CD4-positive, CD25-positive, alpha-beta regulatory T cell (primary cell): ENCODE measurements at places on chromosomes 5 and 9.

- no peak for DNase-seq
Measured at GRCh38 chr9:5191985-5192384, 6.5 kb upstream of the INSL6 start.

DNA sequence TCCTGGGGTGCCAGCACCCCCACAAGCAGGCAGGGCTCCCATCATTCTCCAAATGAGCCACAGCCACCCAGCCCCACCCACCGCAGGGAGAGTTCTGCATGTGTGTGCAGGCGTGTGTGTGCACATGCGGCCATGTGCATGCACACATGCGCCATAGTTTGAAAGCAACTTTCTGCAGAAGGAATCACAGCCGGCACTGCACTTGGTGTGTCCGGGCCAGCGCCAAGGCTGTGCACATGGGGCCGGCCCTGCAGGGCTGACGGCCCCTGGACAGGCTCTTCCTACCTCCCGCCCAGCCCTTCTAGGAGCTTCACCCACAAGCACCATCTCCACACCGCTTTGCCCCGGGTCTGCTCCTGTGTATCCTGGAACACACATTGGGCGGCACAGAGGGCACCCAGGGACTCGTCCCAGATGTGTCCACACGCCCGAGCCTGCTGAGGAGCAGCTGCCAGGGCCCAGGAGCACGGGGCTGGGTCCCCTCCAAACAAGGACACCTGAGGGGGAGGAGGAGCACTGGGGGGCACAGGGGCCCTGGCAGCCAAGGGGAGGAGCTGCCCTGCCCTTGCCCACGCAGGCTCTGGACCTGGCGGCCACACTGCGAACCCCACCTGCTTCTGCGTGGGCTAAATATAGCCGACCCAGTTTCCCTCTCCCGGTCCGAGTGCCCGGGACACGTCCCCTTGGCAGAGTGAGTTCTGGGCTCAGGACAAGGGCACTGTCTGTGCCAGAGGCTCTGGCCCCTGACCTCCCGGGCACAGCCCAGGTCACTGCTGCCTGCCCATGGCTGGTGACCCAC lies 19.1 kb downstream of the TPPP start:
- no peak for DNase-seq

DNA sequence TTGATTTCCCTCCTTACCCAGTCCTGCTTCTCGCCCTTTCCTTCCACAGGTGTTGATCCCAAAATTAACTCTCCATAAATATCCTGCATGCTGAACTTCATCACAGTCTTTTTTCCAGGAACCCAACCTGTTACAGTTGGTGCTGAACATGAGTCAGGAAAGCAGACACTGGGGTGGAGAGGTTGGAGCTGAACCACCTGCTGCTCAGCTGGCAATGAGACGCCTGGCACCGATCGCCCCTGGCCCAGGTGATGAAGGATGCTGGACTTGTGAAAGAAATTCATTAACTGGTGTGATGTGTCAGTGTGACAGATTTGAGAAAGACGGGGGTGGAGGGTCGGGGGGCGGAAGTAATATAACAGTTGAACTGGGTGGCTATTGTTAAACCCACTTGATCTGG lies 30.6 kb downstream of the CPLX2 start:
- DNase-seq: no peak

GRCh38 chr5:29994519-29994918 lies 1199.0 kb upstream of the CDH6 start:
- DNase-seq: no peak

DNA sequence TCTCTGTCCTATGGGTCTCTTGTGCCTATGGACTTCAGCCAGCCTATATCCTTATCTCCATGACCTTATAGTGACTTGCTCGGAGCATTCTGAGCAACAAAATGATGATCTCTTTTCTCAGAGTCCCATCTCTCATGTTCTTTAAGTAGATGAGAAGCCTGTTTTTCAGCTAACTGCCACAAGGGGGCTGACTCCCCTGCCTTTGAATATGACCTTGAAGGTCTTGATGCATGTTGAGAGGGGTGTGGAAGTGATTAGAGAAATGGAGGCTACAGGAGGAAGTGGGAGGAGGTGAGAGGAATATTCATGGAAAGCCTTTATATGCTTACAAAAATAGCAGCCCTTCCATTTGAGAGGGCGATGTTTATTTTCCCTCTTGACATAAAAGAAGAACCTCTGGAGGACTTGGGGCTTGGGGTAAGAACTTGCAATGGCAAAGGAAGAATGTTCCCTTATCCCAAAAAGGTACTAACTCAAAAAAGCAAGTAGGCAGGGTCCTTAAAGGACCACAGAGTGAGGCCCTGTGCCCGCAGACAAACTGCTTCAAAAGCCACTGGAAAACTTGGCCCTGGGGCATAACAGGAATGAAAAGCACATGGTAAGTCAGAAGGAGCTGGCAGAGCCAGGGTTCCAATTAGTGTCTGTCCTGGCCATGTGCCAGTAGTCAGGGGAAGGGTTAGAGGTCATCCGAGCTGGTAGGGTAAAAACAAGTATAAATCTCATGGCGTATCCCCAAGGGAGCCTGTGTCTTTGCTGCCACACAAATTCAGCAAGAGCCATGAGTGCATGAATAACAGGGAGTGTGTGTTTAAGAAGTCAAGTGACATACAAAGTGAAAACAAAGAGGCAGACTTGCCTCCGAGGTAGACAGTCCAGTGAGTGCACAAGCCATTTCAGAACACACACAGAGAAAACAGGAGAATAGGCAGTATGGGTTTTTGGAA lies 39.1 kb downstream of the FGD3 start:
- peak; percentile 40 for DNase-seq

DNA sequence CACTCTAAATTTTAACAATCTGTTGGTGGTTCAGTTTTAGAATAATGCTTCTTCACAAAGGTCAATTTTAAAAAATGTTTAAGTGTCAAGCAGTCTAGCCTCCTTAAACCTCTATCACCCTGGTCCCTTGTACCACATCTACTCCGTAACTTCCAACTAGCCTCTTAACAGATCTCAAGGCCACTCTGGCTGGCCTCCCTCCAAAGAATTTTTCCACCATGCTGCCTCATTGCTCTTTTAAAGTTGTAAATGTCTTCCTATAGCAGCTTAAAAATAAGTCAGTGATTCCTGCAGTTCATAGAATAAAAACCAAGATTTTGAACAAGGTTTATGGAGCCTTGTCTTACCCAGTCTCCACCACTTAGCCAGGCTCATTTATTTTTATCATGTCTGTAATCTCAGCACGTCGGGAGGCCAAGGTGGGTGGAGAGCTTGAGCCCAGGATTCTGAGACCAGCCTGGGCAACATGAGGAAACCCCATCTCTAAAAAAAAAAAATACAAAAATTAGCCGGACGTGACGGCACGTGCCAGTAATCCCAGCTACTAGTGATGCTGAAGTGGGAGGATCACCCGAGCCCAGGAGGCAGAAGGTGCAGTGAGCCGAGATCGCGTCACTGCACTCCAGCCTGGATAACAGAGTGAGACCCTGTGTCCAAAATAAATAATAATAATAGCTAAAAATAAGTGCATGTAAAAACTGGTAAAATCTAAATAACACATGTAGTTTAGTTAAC lies 924.9 kb upstream of the DMAC1 start:
- DNase-seq: no peak

GRCh38 chr5:138762110-138762509 lies 8.9 kb downstream of the CTNNA1 start:
- no peak for DNase-seq

DNA sequence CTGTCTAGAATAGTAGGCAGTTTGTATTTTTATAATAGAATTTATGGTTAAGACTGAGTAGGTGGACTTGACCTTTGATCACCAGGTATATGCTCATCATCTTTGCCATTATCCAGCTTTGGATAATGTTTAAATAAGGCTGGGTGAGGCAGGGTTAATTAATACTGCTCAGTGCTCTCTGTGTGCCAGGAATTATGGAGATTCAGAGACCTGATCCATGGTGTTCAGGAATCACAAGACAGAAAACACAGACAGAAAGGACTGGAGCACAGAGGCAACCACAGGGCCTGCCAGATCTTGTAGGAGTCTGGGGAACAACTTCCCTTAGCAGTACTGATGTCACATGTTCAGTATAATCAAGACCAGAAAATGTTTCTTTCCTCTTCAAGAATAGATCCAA lies 186.3 kb upstream of the ADCY2 start:
- DNase-seq: no peak

DNA sequence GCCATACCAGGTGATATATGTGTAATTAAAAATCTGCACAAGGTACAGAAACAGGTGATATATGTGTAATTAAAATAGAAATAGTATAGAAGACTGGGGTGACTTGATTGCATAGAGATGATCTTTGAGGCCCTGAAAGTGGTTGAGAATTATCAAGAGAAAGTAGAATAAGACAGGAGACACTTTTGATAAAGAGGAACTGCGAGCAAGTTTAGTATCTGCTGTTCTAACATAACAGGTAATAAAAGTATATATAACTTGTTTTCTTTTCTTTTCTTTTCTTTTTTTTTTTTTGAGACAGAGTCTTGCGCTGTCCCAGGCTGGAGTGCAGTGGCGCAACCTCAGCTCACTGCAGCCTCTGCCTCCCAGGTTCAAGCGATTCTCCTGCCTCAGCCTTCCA lies 5.4 kb downstream of the SNX2 start:
- no peak for DNase-seq

DNA sequence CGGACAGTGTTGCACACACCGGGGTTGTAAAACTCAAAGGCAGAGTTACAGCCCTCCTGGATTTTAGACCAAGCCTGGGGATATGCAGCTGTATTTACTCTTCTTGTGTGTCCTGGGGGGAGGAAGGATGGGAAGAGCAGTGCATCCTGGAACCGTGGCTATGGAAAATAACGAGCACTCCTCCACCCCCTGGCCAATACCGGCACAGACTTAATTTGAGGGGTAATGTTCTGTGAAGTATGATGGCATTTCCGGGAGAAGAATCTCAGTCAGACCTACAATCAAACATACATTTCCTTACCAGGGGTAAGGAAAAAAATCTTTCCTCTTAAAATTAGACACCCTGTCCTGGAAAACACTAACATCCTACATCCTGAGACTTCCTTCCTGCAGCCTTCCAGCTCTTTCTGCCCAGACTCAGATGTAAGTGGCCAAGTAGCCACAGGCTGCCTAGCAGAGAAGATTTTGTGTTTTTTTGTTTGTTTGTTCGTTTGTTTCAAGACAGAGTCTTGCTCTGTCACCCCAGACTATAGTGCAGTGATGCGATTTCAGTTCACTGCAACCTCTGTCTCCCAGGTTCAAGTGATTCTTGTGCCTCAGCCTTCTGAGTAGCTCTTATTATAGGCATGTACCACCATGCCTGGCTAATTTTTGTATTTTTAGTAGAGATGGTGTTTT lies 11.0 kb upstream of the ERMP1 start:
- no peak for DNase-seq

GRCh38 chr5:43336159-43336558 lies 22.9 kb upstream of the HMGCS1 start:
- no peak for DNase-seq

GRCh38 chr5:39599721-39600431 lies 175.1 kb upstream of the DAB2 start:
- peak; percentile 14 for DNase-seq

DNA sequence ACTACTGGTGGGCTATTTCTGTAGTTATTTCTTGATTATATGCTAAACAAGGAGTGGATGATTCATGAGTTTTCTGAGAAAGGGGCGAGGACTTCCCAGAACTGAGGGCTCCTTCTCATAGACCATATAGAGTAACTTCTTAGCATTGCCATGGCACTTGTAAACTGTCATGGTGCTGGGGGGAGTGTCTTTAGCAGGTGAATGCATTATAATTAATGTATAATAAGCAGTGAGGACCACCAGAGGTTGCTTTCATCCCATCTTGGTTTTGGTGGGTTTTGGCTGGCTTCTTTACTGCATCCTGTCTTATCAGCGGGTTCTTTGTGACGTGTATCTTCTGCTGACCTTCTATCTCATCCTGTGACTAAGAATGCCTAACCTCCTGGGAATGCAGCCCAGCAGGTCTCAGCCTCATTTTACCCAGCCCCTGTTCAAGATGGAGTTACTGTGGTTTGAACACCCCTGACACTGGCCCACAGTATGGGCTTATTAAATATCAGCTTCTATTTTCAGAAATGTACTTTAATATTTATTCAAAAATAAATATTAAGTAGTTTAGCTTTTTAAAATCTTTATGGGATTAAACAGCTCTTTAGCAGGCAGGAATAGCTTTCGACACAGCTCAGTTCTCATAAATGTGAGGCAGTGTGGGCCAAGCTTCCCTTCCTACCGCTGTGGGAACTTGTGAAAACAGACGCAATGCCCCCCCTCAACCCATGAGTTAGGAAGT lies 44.4 kb downstream of the GALNT12 start:
- DNase-seq: no peak

DNA sequence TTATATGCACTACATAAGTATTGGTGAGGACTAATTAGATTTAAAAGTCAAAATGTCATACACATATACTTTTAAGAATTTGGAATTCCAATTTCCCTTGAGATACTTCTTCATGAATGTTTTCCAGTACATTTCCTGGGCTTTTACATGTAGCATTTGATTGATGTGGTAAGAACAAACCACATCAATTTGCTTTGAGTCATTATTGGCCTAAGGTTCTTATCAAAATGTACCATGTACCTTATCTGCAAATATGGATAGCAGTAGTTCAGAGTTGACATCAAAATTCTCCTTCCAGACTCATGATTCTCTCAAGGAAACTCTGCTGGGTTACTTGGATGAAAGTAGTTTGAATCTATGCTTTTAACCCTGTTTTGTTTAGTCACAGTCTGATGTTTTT lies 2.5 kb downstream of the CAST start:
- DNase-seq: no peak

DNA sequence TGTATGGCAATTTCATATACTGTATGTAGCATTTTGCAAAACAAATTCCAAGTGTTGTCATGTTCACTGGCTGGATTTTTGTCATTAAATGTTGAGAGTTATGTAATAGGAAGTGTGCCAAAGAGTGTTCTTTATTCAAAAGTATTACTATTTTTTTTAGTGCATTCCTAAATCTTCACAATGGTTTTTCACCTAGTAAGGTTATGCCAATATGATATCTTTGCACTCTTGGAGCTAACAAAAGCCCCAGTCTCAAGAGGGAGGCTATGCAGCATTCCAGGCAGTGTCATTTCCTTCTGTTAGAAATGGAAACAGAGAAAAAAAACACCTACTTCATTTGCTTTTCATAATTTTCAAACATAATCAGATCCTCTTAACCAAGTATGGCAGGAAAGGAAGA lies 5.1 kb upstream of the SSBP2 start:
- no peak for DNase-seq

GRCh38 chr9:14451949-14452348 lies 138.0 kb upstream of the NFIB start:
- no peak for DNase-seq

- DNase-seq: no peak
Measured at GRCh38 chr5:107615299-107615817, 55.4 kb downstream of the EFNA5 start.

DNA sequence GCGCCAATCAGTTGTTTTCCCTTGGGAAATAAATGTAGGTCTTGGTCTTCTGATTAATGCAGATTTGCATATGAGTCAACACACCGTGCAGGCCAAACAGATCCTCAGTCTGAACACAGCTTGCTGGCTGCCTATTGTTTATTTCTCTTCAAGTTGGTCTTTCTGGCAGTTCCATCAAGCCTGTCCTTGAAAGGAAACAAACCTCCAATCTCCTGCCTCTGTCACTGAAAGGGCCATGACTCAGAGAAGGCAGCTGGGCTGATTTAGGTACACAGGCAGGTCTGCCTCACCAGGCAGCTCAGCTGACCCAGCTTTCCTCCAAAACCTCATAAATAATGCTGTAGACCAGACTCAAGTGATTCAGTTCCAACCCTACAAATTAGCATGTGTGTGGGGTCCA lies 175.9 kb downstream of the MAN2A1 start:
- DNase-seq: no peak

- no peak for DNase-seq
Measured at GRCh38 chr5:124060413-124061067, 548.6 kb downstream of the CSNK1G3 start.

- no peak for DNase-seq
Measured at GRCh38 chr5:141121563-141121962, at the start of gene PCDHB4. TSS of gene PCDHB4 (plus strand) at chr5:141121818. CDS start at chr5:141121999, 181 bp downstream.

GRCh38 chr9:130361873-130362362 lies 82.8 kb upstream of the ASS1 start:
- DNase-seq: no peak
